ENCODE measurements at places on chromosomes 4 and X.

DNA sequence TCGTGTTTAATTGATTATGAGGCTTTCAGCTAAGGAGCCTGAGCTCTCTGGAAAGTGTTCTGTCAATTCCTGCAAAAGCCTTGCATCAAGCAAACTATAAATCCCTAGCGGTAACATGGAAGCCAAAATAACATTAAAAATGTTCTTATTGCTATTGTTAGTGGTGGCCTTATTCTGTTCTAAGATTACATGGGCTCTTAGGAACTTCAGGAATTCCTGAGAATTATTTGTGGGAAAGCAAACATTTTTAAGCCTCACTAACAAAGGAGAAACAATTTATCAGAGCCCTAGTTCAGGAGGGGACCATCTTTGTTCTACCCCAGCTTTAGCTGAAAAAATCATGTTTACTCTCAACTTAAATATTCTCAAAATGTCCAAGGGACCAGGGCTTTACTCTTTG is 119.6 kb downstream of the PAPSS1 start:
- DNase-seq = no peak

DNA sequence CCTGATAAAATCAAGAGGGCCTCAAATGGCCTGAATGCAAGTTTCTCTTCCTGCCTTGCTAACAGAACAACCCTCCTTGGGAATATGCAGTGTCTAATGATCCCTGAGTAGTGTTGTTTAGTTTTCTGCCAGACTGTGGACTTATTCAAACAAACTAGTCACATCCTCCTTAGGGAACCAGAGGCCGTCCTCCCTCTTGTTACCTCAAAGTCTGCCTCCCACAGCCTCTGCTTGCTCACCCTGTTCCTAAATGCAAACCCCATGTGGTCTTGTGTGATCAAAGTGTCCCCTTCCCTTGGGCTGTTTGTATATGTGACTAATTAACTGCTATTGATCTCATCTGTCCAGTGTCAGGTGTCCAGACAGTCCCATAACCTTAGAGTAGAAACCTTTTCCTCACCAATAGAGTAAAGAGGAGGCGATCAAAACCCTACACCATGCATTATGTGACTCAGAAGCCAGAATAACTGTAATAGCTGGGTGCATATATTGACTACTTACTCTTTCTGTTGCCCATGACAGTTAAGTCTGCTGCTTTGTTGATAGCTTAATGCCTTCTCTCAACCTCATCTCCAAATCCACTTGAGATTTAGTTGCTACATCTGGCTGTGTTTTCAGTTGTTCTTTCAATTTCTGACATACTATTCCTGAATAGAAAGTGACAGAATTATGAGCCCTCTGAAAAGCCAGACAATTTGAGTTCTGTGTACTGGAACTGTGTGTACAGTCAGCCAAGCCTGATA is 473.0 kb upstream of the NWD2 start:
- no peak for DNase-seq

DNA sequence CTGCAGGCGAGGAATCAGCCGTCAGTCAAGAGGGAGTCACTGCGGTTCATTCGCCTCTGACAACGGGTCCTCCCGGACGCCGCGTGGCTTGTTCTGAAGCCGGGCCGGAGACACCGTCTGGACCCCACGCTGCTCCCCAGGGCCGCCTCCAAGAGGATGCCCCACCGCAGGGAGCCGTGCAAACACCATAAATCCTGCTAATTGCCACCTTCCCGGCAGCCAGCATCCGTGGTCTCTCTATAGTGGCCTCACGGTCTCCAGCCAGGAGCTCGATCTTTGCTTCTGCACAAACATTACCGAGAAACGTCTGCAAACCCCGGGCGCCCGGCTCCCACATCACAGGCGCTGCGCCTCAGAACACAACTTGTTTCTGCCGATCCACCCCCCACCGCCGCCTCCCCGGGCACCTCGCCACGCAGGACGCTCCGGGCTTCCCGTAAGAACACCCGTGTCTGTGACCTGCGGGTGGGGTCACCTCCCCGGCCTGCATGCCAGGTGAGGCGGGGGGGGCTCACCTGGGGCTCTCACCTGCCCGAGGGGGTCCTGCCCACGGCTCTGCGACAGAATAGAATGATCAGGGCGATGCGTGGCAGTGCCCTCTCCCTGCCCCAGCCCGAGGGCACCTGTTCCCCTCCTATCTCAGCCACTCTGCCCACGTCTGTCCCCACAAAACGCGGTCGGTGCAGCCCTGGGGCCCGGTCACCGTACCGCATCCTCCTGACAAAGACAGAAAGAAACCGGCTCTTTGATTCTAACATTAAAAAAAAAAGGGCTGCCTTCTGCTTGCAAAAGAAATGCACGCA is 32.4 kb upstream of the PPP2R3B start:
- DNase-seq = no peak

DNA sequence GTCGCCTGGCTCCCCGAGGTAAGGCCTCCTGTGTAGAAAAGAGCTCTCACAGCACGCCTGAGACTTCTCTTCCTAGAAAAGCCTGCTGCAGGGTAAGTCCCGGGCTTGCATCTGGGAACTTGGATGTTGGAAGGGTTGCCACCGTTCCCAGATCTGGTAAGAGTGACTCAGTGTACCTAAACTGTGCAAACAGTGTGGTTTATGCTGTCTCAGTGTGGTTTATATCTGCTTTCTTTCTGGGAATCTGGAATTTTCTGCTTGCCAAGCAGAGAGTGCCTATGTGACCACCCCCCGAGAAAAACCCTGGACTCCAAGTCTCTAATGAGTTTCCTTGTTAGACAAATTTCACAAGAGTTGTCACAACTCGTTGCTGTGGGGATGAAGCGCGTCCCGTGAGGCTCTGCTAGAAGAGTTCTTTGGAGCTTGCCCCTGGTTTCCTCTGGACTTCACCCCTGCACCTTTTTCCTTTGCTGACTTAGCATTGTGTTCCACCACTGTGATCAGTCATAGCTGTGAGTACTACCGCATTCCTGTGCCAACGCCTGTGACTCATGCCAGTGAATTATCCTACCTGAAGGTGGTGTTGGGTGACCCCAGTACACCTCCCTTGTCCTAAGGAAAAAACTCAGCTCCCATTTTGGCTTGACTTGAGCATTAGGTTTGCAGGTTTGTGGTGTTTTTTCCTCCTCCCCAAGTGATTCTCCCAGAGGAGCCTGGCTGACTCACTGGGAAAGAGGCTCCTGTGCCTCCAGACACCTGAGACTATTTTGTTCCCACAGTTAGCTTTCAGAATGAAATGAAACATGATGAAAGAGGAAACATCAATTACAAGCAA is 14.5 kb downstream of the SLC2A9 start:
- no peak for DNase-seq

- DNase-seq = no peak
These were observed 32.4 kb downstream of the IGFBP7 start for GRCh38 chr4:57077550-57078343.

GRCh38 chrX:77640702-77641101 is 145.3 kb downstream of the ATRX start:
- DNase-seq = no peak

DNA sequence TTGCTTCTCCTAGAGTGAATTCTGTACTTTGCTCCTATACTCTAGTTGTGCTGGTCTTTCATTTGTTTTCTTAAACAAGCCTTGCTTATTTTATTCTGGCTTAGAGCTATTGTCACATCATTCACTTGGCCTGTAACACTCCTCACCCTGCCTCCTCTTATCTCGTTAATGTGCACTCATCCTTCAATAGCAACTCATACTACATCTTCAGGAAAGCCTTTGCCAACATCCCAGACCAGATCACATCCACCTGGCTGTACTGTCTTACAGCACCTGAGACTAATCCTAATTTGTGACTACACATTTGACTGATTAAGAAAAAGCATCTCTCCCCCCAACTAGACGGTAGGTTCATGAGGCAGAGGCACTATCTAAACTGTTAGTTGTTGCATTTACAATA is 80.8 kb downstream of the SLC7A11 start:
- no peak for DNase-seq

GRCh38 chr4:109990261-109991257 is 77.9 kb downstream of the EGF start:
- no peak for DNase-seq

DNA sequence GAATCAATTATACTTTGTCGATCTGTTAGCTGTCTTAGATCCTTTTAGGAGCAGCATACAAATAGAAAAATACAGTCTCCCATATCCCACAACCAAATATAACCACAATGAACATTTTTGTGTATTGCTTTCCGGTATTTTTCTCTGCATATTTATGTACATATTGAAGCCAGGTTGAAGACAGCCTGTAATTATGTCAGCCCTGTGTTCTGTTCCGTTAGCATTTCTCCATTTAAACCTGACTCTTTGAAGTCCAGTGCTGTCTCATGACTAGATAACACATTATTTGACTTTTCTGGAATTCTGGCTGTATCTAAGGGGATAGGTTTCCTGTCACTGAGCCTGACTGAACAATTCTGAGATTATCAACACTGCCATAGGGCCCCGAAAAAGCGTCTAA is 4.0 kb upstream of the SLC34A2 start:
- DNase-seq = no peak

DNA sequence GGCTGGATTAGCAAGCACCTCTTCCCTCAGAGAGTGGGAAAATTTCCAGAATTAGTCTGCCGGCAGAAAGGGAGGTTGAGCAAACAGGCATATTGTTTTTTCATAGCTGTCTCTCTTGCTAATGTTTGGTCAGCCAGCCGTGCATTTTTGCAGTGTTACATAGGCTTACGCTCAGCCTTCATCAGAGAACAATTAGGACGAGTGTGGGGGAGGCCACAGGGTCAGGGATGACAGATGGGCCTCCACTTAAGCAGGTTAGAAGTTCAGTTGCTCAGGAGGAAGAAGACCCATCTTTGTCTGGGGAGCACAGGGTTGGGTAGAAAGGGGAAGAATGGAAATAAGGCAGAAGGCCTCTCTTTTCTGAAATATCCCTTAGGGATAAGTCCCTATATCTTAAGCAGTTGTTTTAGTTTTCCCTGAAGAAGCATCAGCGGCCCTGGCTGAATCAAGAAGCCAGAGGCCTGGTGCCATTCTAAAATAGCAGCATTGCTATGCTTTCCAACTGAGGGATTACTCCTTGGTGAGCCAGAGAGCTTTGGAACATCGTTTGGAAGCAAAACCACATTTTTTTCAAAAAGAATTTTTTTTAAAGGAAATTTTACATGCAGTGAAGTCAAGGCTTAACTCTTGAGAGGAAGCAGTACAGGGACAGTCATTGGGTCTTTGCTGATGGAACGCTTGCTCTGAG is 118.8 kb downstream of the SMIM20 start:
- DNase-seq = peak; percentile 90

DNA sequence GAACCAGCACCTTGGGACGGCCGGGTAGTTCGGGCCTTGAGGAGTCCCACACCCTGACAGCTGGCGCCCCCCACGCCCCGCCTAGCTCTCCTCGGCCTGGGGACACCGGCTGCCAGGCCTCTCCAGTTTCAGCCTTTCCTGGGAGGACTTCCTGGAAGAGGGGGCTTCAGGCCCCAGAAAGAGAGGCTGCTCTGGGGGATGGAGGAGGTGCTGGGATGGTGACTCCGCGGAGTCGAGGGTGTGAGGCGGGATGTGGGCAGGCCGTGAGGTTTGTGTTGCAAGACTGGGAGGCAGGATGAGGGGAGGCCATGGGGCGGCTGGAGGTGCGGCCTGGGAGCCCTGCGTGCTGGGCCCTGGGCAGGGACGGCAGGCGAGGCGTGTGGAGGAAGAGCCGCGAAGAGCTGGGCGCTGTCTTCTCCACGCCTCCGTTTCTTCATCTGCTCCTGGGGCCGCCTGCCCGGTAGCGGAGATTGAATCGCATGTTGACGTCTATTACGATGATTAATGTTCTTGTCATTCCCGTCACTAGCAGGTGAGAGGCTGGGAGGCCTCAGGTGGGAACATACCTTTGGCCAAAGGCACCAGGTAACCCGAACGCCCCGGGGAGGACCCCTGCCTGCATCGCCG is 918 bp upstream of the FGFRL1 start:
- peak; percentile 68 for DNase-seq

- DNase-seq = no peak
These were observed 160.8 kb downstream of the MGST2 start for GRCh38 chr4:139826426-139826825.

DNA sequence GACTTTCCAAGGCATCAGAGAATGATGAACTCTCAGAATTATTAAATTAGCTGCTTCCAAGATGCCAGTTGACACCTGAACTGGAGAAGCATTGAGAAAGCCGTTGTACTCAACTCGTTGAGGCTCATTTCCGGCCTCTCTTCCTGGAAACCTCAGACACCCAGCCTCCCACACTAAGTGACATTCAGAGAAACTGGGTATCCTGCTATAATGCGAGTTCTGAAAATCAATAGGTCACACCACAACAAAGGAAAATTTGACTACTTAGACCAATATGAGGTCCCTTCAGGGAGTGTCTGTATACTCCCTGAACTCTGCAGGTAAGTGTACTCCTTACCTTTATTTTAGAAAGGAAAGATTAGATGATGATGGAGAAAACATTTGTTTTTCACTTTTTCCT is 51.2 kb downstream of the ENPEP start:
- DNase-seq = no peak

GRCh38 chr4:24768006-24768405 is 27.4 kb upstream of the SOD3 start:
- DNase-seq = no peak

- DNase-seq = no peak
These were observed 9.0 kb upstream of the PIM2 start for GRCh38 chrX:48927736-48928382.

DNA sequence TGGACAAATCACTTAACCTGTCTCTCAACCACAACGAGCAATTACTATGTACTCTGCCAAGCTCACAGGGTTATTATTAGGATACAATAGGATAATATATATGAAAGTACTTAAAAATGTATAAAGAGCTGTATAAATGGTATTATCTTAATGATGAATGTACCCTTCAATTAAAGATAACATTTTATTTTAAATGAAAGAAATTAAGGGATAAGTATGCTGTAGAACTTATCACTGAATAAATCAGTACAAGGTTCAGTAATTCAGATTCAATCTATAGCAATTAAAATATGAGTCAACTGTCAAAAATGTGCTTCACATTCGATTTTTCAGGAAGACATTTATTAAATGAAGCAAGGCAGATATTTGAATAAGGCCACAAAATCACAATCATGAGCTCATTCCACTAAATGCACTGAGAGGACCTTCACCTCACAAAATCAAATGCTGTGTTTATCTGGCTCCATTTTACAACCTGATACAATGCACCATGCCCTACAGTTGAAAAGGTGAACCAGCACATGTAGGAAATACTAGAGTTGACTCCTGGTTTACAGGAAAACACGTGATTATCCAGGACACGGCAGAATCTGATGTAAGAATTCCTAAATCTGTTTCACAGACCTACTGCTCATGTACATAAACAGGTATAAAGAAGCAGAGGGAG is 4.4 kb downstream of the LRCH2 start:
- DNase-seq = no peak

- DNase-seq = no peak
These were observed 664 bp downstream of the PRSS12 start for GRCh38 chr4:118351851-118352827.

GRCh38 chrX:3263681-3264126 is 82.7 kb downstream of the MXRA5 start:
- no peak for DNase-seq

DNA sequence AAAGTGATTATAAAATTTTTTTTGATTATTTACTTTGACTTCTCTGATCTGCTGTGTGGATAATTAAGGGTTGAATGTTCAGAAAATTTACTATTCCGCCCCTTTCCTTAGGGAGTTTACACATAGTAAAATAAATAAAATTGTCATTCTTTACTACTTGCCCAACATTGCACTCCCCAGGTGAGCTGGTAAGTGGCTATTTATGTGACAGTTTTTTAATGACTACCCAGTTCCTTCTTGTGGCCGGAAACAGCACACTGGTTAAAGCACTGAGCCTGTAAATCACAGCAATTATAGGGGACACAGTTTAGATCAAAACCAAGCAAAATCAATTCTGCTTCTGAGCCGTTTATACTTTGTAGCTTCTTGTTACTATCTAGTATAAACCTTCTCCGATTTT is 158.1 kb downstream of the FHIP1A start:
- no peak for DNase-seq
